ENCODE measurements at places on chromosomes 5 and 9. TPM values are rescaled to one million over a fixed set of nuclear protein-coding genes. Genes with fewer than 3 reads are reported as not detected.

- no peak overlapping the region for H3K4me3 ChIP-seq
- H3K27ac ChIP-seq: no peak overlapping the region
- H3K4me1 ChIP-seq: no peaks in the 10 kb centered on the region
- DNase-seq: peak; percentile 47
Measured at GRCh38 chr9:16679327-16679821, 191.1 kb downstream of the BNC2 start.

DNA sequence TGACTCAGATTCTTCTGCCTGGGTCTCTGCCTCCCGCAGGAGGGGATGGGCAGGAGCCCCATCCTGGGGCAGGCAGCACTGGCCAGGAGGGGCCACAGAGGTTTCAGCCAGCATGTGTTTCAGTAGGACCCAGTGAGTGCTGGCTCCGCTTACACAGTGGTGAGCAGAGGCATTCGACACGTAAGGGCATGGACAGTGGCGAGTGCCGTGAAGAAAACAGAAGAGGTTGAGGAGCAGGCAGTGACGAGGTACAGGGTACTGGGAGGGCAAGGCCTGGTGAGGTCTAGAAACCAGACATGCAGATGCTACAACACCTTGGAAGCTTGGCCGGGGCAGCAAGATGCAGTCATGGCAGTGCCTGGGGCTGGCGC is 41.5 kb downstream of the CACNA1B start:
- no peak overlapping the region for H3K27ac ChIP-seq
- no peaks in the 10 kb centered on the region for H3K27me3 ChIP-seq
- no peaks in the 10 kb centered on the region for H3K4me1 ChIP-seq
- no peaks in the 10 kb centered on the region for H3K36me3 ChIP-seq

DNA sequence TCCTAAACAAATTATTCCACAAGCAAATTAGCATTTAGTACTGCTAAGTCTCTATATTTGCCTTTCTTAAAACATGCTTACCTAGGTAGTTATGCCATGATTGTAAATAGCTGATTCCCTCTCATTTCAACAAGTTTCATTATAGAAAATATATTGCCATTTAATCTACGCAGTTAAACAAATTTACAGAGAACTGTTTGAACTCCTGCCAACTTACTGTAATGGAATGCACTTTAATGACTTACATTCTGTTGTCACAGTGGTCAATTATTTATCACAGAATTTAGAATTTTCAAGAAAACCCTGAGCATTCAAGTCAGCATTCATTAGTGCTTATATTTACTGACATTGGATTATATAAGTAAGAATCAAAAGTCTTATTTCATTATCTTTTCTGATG is 19.6 kb downstream of the SLC38A9 start:
- no peak overlapping the region for H3K4me3 ChIP-seq
- DNase-seq: no peak
- no peaks in the 10 kb centered on the region for H3K27me3 ChIP-seq

DNA sequence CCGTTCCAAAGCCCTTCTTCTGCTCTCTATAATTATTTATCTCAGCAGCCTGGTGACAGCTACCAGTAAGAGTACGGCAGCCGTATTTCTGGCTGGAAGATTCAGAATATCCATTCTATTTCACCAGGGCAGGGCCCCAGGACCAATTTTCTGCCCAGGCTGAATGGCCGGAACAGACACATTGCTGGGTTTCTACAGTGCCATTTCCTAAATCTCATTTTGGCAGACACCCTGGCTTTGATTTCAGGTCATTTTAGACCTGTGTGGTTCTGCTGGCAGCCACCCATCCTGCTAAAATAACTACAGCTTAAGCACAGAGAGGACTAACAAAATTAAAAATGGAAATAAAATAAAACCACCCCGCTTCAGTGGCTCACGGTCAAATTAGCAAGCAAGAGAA is 95.0 kb downstream of the CRB2 start:
- peaks cover 49% of the 10 kb centered on the region for H3K36me3 ChIP-seq
- no peak for DNase-seq
- no peaks in the 10 kb centered on the region for H3K27me3 ChIP-seq

DNA sequence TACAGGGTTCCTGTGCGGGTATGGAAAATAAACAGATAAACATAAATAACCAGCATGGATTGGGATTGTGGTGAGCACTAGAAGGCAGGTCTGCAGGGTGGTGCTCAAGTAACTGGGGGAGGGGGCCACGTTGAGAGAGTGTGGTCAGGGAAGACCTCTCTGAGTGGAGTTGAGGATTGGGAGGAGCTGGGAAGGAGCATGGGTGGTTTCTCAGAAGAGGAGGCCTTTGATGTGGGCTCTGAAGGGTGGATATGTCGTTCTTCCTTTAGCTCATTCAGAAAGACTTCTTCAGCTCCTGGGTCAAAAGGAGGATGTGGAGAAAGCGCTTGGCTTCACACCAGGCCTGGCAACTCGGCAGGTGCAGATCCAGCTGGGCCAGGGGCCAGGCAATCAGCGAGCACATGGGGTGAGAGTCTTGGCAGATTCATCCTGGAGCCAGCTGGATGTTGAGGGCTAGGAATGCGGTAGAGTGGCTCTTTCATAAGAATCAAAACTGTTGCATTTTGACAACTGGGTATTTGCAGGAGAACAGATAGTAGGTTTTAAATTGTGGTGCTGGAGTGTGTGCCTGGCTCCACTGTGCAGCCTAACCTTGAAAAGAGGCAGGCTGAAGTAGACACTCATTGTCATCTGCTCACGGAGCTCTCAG is 71.7 kb downstream of the PCSK5 start:
- H3K27me3 ChIP-seq: no peaks in the 10 kb centered on the region
- no peak overlapping the region for H3K4me3 ChIP-seq
- DNase-seq: no peak
- no peaks in the 10 kb centered on the region for H3K4me1 ChIP-seq
- H3K36me3 ChIP-seq: no peaks in the 10 kb centered on the region

DNA sequence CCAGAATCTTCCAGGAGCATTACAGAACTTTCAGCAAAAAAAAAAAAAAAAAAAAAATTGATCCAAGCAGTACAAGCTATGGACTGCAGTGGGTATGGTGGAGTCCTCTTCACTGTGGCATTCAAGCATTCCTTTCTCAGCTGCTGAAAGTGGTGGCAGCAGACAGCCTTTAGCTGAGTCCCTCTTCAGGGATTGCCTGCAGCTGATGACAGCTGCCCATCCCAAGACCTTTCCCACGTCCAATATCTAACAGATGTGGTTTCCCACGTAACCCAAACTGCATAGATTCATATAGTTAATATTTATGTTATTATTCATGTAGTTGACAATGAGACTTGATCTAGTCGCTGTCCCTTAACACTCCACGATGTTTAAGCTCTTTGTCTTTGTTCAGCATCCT is 475.9 kb downstream of the TLE1 start:
- H3K4me1 ChIP-seq: no peaks in the 10 kb centered on the region
- no peak overlapping the region for H3K27ac ChIP-seq
- no peak for DNase-seq
- no peak overlapping the region for H3K4me3 ChIP-seq

DNA sequence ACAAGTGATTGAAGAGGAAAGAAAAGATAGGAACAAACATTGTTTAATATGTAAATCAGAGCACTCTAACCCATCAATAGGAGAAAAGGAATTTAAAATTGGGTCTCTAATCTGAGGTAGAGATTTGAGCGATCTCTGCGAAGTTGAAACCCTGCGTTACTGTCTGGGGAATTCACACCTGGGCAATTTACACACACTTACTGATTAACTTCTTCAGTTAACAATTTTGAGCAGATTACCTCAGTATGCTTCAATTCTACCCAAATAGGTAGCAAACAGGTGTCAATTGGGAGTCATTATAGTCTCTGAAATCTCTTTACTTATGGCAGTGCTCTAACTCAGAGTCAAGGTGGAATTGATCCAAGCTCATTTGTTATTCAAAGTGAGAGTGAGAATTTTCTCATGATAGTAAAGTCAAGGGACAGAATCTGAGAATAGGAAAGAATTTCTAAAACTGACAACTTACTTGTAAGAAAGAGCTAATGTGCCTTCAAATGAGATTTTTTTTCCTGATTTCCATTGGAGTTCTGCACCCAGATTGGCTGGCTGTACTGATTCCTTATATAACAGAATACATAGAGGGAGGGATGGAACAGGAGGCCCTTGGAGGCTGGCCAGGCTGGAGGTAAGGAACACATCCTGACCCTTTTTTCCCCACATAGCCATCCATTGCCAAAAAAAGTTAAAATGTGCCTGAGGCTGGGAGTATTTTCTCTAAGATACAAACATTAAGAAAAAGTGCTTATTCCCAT is 27.1 kb upstream of the IFNA14 start:
- no peak overlapping the region for H3K4me3 ChIP-seq
- H3K36me3 ChIP-seq: no peaks in the 10 kb centered on the region
- H3K4me1 ChIP-seq: no peaks in the 10 kb centered on the region
- no peak for DNase-seq

- H3K27ac ChIP-seq: no peak overlapping the region
- H3K4me1 ChIP-seq: no peaks in the 10 kb centered on the region
- no peaks in the 10 kb centered on the region for H3K36me3 ChIP-seq
- H3K4me3 ChIP-seq: no peak overlapping the region
- no peaks in the 10 kb centered on the region for H3K27me3 ChIP-seq
Measured at GRCh38 chr5:127650649-127651048, 1.8 kb downstream of the CTXN3 start.

DNA sequence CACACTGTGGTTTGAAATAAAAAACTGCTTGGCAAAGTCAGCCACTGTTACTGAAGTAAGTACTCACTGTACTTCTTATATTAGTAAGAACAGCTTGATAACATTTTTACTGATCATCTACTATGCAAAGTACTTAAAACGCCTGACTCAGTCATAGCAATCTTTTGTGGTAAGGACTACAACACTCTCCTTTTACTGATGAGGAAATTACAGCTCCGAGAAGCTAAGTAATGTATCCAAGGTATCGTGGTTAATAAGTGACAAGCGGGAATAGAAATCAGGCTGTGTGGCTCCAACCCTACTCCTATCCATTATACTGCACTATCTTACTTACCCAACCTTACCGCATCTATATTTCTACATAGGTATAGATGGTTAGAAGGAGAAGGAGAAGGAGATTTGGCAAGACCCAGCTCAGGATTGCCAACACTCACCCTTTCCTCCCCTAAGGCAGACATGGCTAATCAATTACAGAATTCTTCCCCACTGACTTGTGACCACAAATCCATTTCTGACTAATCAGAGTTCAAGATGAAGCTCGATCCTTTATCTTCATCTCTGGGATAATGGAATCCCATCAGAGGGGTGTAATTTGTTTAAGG is 281.4 kb downstream of the SPOCK1 start:
- peaks cover 6% of the 10 kb centered on the region for H3K4me1 ChIP-seq
- H3K4me3 ChIP-seq: no peak overlapping the region
- no peaks in the 10 kb centered on the region for H3K27me3 ChIP-seq
- H3K27ac ChIP-seq: no peak overlapping the region
- H3K36me3 ChIP-seq: no peaks in the 10 kb centered on the region

DNA sequence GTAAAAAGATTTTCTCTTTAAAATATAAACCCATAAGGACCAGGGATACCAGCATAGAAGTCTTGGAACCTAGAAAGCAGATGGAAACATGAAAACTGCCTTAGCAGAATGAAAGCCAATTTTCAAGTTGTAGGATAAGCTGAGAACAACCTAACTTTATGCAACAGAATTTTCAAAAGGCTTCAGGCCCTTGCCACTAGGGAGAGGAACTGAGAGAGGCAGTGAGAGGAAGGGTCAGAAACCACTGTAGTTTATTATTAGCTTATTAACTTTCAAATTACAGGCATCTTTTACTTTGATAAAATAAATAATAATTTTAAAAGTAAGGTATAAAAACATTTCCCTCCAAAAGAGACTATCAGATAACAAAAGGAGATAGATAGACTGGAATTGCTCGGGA is 33.4 kb downstream of the FAM81B start:
- no peaks in the 10 kb centered on the region for H3K36me3 ChIP-seq
- no peak for DNase-seq
- no peak overlapping the region for H3K27ac ChIP-seq
- no peak overlapping the region for H3K4me3 ChIP-seq

DNA sequence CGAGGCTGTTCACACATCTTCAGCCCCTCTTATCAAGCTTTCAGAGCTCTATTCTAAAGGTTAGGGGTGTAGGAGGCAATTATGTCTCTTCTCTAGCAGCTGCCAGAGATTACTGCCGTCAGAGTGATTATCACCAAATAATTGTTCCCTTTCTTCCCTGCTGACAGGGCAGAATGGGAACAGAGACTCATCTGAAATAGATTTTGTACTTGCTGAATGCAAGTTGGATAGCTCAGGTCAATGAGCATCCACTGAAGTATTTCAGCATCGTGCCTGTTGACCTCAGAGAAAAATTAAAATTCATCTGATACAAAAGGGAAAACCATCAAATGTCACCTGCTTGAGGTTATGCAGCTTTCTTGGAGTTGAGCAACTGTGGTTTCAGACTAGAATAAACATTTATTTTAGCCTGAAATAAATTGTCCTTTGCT is 213.7 kb upstream of the MAP3K1 start:
- H3K4me1 ChIP-seq: no peaks in the 10 kb centered on the region
- H3K27me3 ChIP-seq: no peaks in the 10 kb centered on the region
- H3K4me3 ChIP-seq: no peak overlapping the region
- no peak overlapping the region for H3K27ac ChIP-seq
- no peak for DNase-seq

INSL4 gene
- not detected for total RNA-seq

PTGS1 gene
- total RNA-seq: 49.6 TPM

MSX2 gene
- not detected for total RNA-seq

FSTL4 gene
- total RNA-seq: not detected

Measured in stomach (tissue), 19 donors.